Aorta (tissue), 5 donors: ENCODE measurements at places on chromosomes 6 and 20. TPM values are rescaled to one million over a fixed set of nuclear protein-coding genes. Genes with fewer than 3 reads are reported as not detected.

GRCh38 chr6:161434921-161435747, 161.3 kb upstream of the AGPAT4 start:
- no peak for DNase-seq

The SENP6 gene
- total RNA-seq, result 147 TPM

DNA sequence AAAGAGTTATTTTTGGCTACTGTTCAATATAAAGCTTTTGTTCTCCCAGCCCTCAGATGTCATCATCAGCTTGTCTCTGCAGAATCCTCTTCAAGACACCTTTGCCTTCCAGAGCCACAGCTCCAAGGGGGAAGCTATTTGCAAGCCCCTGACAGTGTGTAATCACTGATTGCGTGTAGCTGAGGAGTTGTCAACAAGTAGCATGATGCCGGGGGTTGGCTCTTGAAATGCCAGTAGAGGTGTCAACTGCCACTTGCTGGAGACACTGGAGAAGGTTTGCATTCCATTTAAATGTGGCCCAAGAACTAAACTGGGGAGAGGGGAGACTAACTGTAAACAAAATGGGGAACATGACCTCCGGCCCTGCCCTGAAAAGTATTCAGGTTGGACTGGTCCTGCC, 44.3 kb upstream of the PDYN start:
- no peak for DNase-seq

DNA sequence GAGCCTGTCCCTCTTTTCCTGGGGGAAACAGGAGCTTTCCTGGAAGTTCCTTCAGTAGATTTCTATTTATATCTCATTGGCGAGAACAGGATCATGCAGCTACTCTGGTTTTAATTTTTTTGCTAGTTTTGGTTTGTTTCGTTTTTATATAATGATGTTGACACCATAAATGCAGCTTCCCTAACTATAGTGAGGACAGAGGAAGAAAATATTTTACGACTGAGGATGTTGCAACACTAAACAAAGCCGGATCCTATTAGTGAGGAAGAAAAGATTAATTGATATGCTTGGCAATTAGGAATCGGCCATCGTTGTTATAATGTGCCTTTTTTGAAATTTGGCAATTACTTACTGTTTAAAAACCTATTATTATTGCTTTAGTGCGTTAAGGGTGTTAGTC, 16.6 kb downstream of the KDM1B start:
- DNase-seq, result no peak

- DNase-seq, result no peak
Measured at GRCh38 chr6:169933251-169933821, 181.9 kb downstream of the ERMARD start.

GRCh38 chr6:9272671-9273070, 837.3 kb upstream of the SLC35B3 start:
- DNase-seq, result no peak

The CLDN20 gene
- not detected for total RNA-seq

DNA sequence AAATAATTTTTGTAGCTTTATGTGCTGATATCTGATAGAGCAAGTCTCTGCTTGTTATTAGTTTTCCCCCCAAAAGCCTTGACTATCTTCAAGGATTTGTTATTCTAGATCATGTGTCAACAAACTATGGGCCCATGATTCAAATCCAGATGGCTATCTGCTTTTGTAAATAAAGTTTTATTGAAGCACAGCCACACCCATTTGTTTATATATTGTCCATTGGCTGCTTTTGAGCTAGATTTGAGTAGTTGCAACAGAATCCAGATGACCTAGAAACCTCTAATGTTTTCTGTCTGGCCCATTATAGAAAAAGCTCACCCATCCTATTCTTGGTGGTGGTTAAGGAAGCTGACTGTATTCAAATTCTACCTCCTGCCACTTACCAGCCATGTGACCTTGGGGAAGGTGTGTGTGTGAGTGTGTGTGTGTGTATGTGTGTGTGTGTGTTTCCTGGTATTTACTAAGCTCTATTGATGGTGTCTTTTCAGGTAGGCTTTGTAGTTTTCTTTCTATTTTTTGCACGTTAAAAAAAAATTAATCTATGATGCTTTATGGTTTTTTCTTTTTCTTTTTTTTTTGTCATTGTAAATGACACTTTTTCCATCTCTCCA, 1.3 kb upstream of the GTSF1L start:
- no peak for DNase-seq

DNA sequence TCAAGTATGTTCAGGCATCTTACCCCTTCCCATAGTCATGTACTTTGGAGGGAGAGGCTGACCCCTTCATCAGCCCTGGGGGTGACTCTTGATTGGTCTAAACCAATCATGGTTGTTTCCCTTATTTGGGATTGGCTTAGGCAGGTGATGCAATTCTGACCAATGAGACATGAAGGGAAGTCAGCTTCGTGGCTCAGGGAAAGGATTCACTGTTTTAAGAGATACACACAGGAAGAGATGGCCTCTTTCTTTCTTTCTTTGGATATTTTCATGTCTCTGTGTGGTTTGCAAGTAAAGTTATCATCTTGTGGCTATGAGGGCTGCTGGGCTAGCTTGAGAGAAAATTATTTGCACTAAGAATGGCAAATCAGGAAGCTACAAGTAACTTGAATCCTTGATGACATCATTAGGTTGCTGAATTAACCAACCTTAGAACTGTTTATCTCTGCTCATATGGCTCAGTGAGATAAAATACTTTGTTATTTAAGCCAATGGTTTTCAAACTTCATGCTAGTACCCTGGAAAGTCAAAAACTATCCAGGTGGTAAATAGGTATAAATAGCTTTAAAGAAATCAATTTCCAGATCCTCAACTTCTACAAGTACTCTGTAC, 144.2 kb upstream of the CENPW start:
- DNase-seq, result no peak

The TAP1 gene
- 39.4 TPM for total RNA-seq

GRCh38 chr6:48048451-48049146, 62.4 kb downstream of the PTCHD4 start:
- DNase-seq, result no peak

GRCh38 chr6:160248538-160248937, 10.1 kb downstream of the SLC22A2 start:
- DNase-seq, result no peak

- no peak for DNase-seq
Measured at GRCh38 chr6:52115145-52115741, 27.8 kb upstream of the PKHD1 start.

DNA sequence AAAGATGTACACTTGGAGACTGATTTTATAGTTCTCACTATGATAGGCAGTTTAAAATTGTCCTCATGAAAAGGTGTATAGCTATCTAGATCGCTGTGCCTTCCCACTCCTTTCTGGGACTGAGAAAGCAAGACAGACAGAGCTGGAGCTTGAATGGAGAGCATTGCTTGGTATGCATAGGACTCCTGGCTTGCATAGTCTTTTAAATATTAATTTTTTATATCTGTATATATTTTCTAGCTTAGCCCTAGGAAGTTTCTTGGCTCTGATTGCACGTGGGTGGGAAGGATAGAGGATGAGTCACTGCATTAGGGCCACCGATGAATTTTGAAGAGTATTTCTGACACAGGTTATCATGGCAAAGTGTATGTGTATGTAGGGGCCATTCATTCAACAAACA, 150.0 kb upstream of the SPACA1 start:
- no peak for DNase-seq

DNA sequence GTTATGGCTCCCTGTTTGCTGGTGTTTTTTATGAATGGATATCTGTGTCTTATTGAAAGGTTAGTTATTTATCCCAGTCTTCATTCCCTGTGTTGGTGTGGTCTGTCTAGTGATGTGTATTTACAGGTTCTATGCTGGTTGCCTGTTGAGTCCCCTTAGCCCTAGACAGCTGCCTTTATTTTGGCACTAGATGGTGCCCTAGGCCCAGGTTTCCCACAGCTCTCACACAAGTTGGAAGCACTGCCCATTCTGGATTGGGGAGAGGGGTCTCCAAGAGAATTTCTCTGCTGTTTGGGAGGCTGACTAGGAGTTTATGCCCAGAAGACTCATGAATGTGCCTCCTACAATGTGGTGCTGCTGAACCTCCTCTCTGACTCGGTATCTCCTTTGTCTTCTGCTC, 12.4 kb downstream of the GRM1 start:
- no peak for DNase-seq

GRCh38 chr6:106185615-106186014, 99.5 kb downstream of the PRDM1 start:
- no peak for DNase-seq

The SLC2A10 gene
- total RNA-seq, result 13.9 TPM

GRCh38 chr6:16045238-16045637, 83.6 kb upstream of the MYLIP start:
- DNase-seq, result no peak

DNA sequence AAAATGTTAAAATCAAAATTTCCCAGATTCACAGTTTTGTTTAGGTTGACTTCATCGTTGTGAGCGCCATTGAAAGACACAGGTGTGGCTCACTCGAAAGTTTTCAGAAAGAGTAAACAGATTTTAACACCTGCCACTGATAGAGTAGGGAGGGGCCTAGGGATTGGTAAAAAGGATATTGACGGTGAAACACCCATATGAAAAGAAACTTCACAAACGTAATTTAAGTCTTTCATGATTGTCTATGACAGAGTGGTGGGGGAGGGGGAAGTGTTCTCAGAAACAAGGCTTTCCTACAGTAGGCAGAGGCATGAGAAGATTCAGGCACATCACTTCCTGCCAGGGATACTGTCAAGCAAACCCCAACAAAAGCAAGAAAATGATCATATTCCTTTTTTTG, 101.4 kb downstream of the PERP start:
- DNase-seq, result no peak

DNA sequence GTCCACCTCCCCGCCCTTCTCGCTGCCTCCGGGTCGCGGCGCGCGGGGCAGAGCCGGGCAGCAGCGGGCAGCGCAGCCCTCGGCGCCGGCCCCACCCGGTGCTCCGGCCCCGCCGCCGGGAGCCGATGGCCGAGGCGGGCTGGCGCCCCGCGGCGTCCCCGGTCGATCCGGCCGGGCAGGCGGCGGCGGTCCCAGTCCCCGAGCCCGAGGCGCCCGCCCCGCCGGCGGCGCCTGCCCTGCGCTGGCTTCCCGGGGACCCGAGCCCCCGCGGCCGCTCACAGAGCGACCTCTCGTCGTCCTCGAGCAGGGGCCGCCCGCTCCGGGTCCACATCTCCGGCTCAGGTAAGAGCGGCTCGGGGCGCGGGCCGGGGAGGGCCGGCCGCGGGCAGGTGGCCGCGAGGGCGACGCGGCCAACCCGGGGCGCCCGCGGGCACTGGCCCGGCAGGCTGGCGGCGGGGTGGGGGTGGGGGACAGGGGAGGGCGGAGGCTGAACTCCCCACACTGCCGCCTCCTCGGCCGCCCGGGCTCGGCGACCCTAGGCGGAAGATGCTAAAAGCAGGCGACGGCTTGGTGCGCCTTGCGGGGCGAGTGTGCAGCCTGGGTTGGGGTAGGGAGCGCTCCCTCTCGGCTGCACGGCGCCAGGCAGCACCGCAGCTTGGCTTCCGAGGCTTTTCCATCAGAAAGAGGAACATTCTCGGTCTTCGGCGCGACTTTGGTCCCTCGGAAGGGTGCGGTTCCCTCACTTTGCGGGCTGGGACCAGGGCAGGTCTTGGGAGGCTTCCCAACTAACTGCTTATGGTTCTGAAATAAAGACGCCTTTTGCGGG, 25.6 kb upstream of the FUCA2 start:
- DNase-seq, result peak; percentile 81

DNA sequence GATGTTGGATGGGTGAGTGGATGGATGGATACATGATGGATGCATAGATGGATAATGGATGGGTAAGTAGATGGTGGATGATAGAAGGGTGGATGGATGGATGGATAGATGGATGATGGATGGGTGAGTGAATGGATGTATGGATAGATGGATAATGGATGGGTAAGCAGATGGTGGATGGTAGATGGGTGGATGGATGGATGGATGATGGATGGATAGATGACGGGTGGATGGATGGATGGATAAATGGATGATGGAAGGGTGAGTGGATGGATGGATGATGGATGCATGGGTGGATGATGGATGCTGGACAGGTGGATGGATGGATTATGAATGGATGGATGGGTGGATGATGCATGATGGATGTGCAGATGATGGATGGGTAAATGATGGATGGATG, 175.5 kb downstream of the TAF4 start:
- no peak for DNase-seq

- DNase-seq, result no peak
Measured at GRCh38 chr6:75155631-75156030, 50.2 kb downstream of the COL12A1 start.

The COL20A1 gene
- total RNA-seq, result 0.09 TPM

The KHDC1L gene
- total RNA-seq, result not detected

The SYTL3 gene
- 4.7 TPM for total RNA-seq

The FHL5 gene
- total RNA-seq, result 38.3 TPM

The LRFN2 gene
- not detected for total RNA-seq

The B3GAT2 gene
- total RNA-seq, result not detected

DNA sequence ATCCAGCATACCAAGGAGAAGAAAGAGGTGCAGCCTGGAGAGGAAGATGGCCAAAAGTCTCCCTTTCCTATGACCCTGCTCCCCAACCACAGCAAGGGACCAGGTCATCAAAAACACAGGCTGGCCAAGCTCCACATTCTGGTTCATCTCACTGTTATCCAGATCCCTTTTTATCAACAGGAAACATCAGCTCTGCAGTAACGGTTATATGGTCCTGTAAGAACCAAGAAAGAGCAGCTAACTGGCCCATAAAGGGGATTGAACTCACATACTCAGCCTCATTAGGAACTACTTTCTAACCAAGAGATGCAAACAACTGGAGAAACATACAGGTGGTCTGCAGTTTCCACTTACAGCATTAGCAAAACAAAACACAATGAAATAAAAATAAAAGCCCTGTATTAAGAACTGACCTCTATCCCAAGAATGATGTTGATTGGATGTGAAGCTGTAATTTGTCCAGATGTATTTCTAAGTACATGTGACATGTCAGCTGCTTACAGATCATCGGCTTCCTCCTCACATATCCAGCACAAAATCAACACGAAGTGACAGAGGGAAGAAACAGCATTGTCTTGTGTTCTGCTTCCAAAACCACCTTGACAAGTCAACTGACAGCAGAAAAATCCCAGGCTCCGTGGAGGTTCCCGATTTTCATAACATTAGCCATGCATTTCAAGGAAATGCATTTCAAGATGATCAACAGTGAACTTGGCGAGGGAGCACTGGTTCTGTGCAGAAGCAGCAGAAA, 557.2 kb upstream of the AGPAT4 start:
- DNase-seq, result no peak

- no peak for DNase-seq
Measured at GRCh38 chr20:48785801-48786200, 42.0 kb downstream of the PREX1 start.

The SIGLEC1 gene
- 55.8 TPM for total RNA-seq

- DNase-seq, result no peak
Measured at GRCh38 chr6:13461307-13461706, 26.1 kb downstream of the GFOD1 start.

- no peak for DNase-seq
Measured at GRCh38 chr20:22890594-22891300, 144.4 kb upstream of the SSTR4 start.

The CLPSL2 gene
- not detected for total RNA-seq

- DNase-seq, result no peak
Measured at GRCh38 chr6:753486-753885, 60.5 kb upstream of the EXOC2 start.

DNA sequence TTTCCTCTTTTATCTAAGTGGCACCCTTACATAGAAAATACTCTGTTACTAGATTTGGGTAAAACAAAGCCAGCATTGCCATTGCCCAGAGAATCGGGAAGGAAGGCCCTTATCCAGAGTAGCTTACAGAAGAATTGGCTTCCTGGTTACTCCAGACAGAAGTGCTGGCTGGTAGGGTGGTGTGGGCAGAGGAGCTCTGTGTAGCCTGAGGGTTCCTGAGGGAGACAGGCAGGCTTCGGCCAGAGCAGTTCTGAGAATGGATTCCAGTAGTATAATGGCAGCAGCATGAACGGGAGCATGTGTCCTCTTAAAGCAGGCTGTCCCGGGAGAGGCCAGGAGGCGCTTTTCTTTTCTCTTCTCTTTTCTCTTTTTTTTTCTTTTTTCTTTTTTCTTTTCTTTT, 11.9 kb downstream of the CUL9 start:
- peak; percentile 16 for DNase-seq

The MYLIP gene
- total RNA-seq, result 35.1 TPM
